ENCODE measurements at places on chromosomes 12 and 14. TPM values are rescaled to one million over a fixed set of nuclear protein-coding genes. Genes with fewer than 3 reads are reported as not detected.
A peak's percentile ranks its signal among the peaks of the same experiment; 100 is the strongest.

The NPAS3 gene
- total RNA-seq = 0.60 TPM

The B4GALNT1 gene
- total RNA-seq = 1.5 TPM

The LRP1 gene
- total RNA-seq = 92.5 TPM

DNA sequence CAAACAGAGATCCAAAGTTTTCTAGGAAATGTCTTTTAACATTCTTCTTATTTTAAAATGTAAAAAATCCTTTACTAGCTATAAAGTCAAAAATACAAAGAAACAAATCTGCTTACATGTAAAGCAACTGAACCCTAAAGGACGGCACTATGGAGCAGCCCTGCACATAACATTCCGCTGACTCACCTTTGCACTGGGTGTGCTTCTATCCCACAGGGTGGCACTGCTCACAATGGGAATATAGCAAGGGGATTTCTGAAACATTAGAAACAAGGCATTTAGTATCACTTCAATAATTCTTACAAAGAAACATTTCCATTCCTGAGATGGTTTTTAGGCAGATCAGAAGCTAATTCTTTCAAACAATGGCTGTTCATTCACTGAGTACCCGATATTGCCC, 94.3 kb downstream of the C12orf42 start:
- no peaks in the 10 kb centered on the region for H3K36me3 ChIP-seq
- no peak for DNase-seq
- H3K27me3 ChIP-seq = no peaks in the 10 kb centered on the region
- H3K27ac ChIP-seq = no peak overlapping the region

DNA sequence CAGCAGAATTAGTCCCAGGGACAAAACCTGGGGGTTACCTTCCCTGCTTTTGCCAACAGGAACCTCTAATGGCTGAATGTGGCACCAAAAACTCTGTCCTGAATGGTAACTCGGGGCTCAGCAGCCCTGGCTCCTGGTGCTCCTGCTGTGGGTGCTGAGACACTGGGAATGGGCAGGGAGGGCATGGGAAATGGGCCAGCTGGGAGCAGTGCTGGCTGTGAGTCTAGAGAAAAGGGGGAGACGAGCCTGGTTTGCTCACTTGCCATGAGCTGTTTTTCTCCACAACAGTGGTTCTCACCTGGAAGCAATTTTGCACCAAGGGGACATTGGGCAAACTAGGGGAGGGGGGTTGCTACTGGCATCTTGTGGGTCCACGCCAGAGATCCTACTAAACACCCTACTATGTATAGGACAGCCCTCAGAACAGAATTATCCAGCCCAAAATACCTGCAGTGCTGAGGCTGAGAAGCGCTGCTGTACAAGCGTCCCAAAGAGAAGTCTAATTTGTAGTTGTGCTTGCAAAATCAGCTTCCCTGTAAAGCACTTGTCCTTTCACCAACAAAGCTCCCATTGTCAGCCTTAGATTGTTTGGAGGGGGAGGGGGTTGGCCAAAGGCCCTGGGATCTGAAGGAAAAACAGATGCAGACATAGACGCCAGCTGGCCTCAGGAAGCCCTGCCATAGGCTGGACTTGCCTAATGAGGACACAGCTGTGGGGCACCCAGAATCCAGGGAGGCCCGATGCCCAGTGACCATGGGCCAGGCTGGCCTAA, 3.6 kb downstream of the LRRC74A start:
- H3K4me1 ChIP-seq = peaks cover 14% of the 10 kb centered on the region
- no peaks in the 10 kb centered on the region for H3K27me3 ChIP-seq
- H3K27ac ChIP-seq = no peak overlapping the region
- DNase-seq = no peak
- no peak overlapping the region for H3K4me3 ChIP-seq

- DNase-seq = no peak
- peaks cover 5% of the 10 kb centered on the region for H3K4me1 ChIP-seq
- no peaks in the 10 kb centered on the region for H3K27me3 ChIP-seq
- no peak overlapping the region for H3K27ac ChIP-seq
- H3K36me3 ChIP-seq = peaks cover 21% of the 10 kb centered on the region
Observed at GRCh38 chr14:35399083-35399937, 5.2 kb downstream of the NFKBIA start.

- no peak for DNase-seq
- no peaks in the 10 kb centered on the region for H3K36me3 ChIP-seq
- no peaks in the 10 kb centered on the region for H3K4me1 ChIP-seq
- H3K4me3 ChIP-seq = no peak overlapping the region
- H3K27ac ChIP-seq = no peak overlapping the region
Observed at GRCh38 chr14:59677771-59678231, 101.2 kb upstream of the CCDC175 start.

The KERA gene
- total RNA-seq = not detected

DNA sequence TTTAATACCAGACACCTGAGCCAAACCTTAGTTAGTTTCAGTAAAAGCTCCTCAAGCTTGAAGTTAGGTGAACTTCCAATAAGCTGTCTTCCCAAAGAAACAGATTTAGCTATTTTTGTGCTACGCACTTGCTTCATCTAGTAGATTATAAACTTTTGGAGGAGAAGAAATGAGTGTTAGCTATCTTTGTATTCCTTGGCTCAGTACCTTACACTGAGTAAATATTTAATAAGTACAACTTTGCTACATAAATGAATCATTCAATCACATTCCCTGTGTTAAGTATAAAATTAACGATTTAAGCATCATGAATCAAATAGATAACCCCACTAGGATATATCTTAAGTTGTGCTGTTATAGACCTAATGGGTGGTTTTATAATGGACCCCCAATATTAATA, 307.0 kb downstream of the PCNX1 start:
- no peak overlapping the region for H3K27ac ChIP-seq
- no peaks in the 10 kb centered on the region for H3K36me3 ChIP-seq
- no peak overlapping the region for H3K4me3 ChIP-seq

The TUNAR gene
- total RNA-seq = 63.9 TPM

GRCh38 chr12:58678753-58679152, 241.6 kb downstream of the LRIG3 start:
- H3K27me3 ChIP-seq = no peaks in the 10 kb centered on the region
- H3K36me3 ChIP-seq = no peaks in the 10 kb centered on the region
- H3K4me1 ChIP-seq = no peaks in the 10 kb centered on the region

The SLC5A8 gene
- total RNA-seq = 0.11 TPM

The NRXN3 gene
- total RNA-seq = 4.1 TPM

DNA sequence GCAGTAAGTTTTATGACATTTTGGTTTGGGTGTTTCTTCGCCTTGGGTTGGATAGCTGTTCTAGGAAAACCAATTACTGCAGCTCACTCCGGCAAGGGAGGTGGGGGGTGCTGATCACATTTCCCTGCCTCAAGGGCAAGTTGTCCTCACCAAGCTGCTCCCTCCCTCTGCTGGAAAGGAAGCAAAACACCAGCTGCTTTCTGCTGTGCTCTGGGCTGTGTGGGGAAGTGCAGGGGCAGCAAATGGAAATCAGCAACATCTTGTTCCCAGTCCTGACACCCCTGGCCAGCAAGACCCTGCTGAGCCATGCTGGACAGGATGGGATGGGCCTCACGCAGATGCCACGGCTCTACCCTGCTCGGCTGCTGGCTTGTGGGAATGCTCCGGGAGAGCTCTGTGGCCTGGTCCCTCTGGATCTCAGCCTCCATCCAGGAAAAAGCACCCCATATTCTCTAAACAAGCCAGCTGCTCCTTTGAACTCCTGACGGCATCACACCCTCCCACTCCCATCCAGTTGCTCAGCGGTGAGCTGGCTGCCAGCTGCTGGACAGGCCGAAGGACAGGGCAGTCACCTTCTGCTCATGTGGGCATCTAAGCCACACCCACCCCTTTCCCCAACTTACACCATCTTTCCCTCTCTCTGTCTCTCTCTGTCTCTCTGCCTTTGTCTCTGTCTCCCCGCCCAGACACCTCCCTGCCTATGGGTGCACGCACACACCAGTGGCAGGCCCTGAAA, 52.4 kb upstream of the EIF5 start:
- no peaks in the 10 kb centered on the region for H3K36me3 ChIP-seq
- H3K4me3 ChIP-seq = no peak overlapping the region
- H3K27ac ChIP-seq = no peak overlapping the region
- H3K27me3 ChIP-seq = peaks cover 20% of the 10 kb centered on the region

DNA sequence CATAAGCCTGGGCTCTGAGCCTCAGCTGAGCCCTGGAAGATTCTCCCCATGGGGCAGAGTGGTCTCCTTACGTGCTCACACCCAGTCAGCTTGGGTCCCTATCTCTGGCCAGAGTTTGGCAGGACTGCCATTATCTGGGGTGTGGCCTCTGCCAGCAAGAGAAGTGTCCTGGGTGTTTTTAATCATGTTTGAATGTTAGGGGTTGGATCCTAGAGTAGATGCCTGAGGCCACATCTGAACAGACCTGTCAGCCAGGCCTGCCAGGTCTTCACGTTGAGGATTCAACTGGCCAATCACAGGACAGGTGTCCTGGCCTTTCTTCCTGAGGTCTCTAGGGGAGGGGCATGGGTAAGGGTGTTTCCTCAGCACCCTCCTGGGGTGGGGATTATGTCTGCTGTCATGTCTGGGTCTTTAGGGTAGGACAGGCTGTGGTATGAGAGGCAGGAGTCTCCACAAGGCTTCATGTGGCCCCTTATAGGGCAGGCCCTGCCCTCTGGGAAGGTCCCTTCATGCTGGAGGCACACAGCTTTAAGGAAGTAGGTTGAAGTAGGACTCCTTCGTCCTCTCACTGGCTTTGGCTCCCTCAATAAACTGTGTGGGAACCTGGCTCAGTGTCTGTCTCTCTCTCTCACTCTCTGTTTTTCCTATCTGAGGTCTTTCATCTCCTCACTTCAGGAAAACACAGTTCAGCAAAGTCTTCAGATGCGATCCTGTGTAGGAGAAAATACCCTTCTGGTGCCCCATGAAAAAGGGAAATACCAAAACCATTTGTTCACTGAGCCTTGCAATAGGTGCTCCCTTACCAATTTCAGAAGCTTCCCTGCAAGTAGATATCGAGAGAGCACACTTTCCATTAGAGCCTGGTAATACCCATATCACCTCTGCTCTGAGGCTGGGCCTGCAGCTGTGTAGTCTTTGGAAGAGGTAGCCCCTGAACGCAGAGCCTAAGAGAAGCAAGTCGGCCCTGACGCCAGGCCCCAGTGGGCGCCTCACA, 6.7 kb upstream of the FITM1 start:
- no peak overlapping the region for H3K4me3 ChIP-seq
- H3K27me3 ChIP-seq = no peaks in the 10 kb centered on the region
- DNase-seq = no peak
- peaks cover 7% of the 10 kb centered on the region for H3K36me3 ChIP-seq

The BCL11B gene
- 5.9 TPM for total RNA-seq

The KRT71 gene
- not detected for total RNA-seq

DNA sequence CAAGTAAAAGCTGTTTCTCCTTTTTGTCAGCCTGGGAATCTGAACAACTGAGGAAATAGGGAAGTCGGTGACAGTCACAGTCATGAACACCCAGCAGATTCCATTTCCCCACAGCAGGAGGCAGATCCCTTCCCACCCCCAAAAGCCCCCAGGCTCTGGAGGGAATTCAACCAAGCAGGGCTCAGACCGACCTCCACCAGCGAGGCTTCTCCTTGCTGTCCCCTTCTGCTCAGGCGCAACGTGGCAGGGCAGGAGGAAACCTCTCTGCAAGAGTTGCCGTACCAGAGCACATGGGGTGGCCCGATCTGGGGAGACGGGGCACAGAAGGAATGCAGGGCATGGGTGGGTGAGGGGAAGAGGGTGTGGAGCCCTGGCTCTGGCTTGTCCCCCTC, 319 bp downstream of the GALNT6 start:
- H3K4me1 ChIP-seq = peaks cover 9% of the 10 kb centered on the region
- H3K27ac ChIP-seq = peak overlapping the region; percentile 68
- H3K4me3 ChIP-seq = peak overlapping the region; percentile 88
- H3K36me3 ChIP-seq = no peaks in the 10 kb centered on the region
- DNase-seq = no peak
- H3K27me3 ChIP-seq = no peaks in the 10 kb centered on the region

- H3K4me1 ChIP-seq = no peaks in the 10 kb centered on the region
- DNase-seq = no peak
- H3K4me3 ChIP-seq = no peak overlapping the region
- H3K36me3 ChIP-seq = no peaks in the 10 kb centered on the region
- no peaks in the 10 kb centered on the region for H3K27me3 ChIP-seq
Observed at GRCh38 chr14:62081012-62081612, 318.9 kb downstream of the SNAPC1 start.

The CISTR gene
- total RNA-seq = not detected

The TAMALIN gene
- 4.1 TPM for total RNA-seq

- H3K27ac ChIP-seq = no peak overlapping the region
- no peak overlapping the region for H3K4me3 ChIP-seq
- H3K27me3 ChIP-seq = no peaks in the 10 kb centered on the region
- no peaks in the 10 kb centered on the region for H3K4me1 ChIP-seq
- H3K36me3 ChIP-seq = peaks cover 2% of the 10 kb centered on the region
Observed at GRCh38 chr12:1410794-1411193, 183.6 kb downstream of the FBXL14 start.

DNA sequence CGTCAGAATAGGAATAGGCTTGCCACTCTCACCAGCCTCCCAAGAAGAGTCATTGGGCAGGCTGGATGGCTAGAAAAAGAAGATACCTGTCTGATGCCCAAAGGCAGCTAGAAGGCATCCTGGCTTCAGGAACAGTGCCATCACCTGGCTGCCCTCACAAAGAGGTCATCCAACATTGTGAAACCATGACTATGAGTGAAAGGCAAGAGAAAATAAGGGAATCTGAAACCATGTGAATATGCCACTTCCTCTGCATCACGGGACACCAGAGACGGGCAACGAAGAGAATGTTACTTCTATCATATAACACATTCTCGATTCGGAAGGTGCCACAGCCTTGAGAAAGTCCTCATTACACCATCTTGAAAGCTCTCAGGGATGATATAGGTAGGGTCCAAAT, 182.0 kb downstream of the DAD1 start:
- H3K36me3 ChIP-seq = no peaks in the 10 kb centered on the region
- H3K4me1 ChIP-seq = no peaks in the 10 kb centered on the region
- no peak for DNase-seq
- H3K4me3 ChIP-seq = no peak overlapping the region
- no peak overlapping the region for H3K27ac ChIP-seq

DNA sequence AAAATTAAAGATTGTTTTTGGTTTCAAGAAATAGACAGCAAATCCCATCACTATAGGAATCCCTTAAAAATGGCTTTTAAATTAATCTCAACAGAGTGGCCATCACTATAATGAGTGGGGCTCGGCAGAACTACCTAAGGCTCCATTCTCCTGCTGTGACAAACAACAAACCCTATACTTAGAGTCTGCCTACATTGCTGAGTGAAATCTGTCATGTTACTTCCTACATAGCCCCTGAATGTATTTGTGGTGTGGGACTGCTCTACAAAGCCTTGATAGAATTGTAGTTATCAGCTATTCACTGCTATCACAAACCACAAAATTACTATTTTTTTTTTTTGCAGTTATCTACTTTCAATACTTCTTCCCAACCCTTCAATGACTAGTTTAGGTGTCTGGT, 538.7 kb upstream of the ATXN7L3B start:
- no peaks in the 10 kb centered on the region for H3K27me3 ChIP-seq
- no peaks in the 10 kb centered on the region for H3K36me3 ChIP-seq
- H3K4me1 ChIP-seq = no peaks in the 10 kb centered on the region
- DNase-seq = no peak
- H3K4me3 ChIP-seq = no peak overlapping the region

The RTN1 gene
- 2.8 TPM for total RNA-seq

DNA sequence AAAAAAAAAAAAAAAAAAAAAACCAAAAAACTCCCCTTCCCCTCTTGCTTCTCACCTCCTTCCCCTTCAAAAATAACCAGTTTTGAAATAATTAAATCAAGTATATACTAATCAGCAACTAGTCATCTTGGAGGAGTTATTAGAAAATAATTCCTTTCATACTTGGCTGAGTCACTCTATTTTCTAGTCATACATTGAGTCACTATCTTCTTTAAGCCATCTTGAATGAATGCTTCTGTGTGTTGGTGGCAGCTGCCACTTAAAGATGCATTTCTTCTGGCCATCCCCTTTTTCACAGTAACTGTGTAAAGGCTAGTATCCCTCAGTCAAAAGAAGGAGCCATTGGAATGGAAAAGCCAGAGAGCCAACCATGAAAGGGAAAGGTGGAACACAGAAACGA, 84.2 kb upstream of the TMEM263 start:
- H3K4me3 ChIP-seq = no peak overlapping the region
- no peaks in the 10 kb centered on the region for H3K27me3 ChIP-seq
- H3K27ac ChIP-seq = no peak overlapping the region
- no peaks in the 10 kb centered on the region for H3K4me1 ChIP-seq
- peaks cover 17% of the 10 kb centered on the region for H3K36me3 ChIP-seq

Data from H1 (cell line).